ENCODE measurements at places on chromosomes 7 and 10. TPM values are rescaled to one million over a fixed set of nuclear protein-coding genes. Genes with fewer than 3 reads are reported as not detected.

ATOH7 gene
- not detected for total RNA-seq

DNA sequence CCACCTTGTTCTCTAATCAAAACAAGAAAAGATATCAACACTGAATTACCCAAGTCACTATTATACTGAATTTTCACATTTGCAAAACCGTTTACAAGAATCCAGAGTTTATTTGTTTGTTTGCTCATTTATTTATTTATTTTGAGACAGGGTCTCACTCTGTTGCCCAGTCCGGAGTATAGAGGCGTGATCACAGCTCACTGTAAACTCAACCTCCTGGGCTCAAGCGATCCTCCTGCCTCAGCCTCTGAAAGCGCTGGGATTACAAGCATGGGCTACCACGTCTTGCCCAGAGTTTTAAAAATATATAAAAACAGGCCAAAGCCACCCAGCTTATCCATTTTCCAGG, 8.5 kb downstream of the CREB3L2 start:
- H3K36me3 ChIP-seq, result no peaks in the 10 kb centered on the region
- H3K4me3 ChIP-seq, result no peak overlapping the region
- peak overlapping the region; percentile 94 for H3K27ac ChIP-seq
- peaks cover 33% of the 10 kb centered on the region for H3K4me1 ChIP-seq
- H3K27me3 ChIP-seq, result no peaks in the 10 kb centered on the region

- H3K27me3 ChIP-seq, result no peaks in the 10 kb centered on the region
- no peak overlapping the region for H3K27ac ChIP-seq
- H3K4me1 ChIP-seq, result no peaks in the 10 kb centered on the region
- H3K4me3 ChIP-seq, result no peak overlapping the region
- H3K36me3 ChIP-seq, result no peaks in the 10 kb centered on the region
Observed at GRCh38 chr10:92846854-92847201, 1.5 kb upstream of the EXOC6 start.

- H3K4me1 ChIP-seq, result no peaks in the 10 kb centered on the region
- no peak overlapping the region for H3K4me3 ChIP-seq
- no peaks in the 10 kb centered on the region for H3K27me3 ChIP-seq
- no peak overlapping the region for H3K27ac ChIP-seq
Observed at GRCh38 chr10:33102071-33102470, 144.0 kb upstream of the ITGB1 start.

DNA sequence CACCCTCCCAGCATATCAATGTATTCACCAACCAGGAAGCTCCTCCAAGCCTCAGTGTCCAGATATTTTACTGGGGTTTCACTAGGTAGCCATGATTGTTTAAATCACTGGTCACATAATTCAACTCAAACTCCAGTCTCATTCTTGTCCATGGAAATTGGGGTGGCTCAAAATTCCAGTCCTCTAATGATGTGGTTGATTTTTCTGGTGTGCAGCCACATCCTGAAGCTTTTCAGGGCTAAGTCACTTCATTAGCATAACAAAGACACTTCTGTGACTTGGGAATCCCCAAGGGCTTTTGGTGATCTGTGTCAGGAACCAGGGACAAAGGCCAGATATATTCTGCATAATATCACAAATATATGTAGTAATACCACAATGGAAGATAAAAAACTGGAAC, 786.9 kb upstream of the IGFBP3 start:
- H3K36me3 ChIP-seq, result no peaks in the 10 kb centered on the region
- H3K27ac ChIP-seq, result no peak overlapping the region
- no peaks in the 10 kb centered on the region for H3K27me3 ChIP-seq
- no peaks in the 10 kb centered on the region for H3K4me1 ChIP-seq
- no peak for DNase-seq
- H3K4me3 ChIP-seq, result no peak overlapping the region

Data from uterus (tissue), 4 donors.